ENCODE measurements at places on chromosomes 3 and 15.

DNA sequence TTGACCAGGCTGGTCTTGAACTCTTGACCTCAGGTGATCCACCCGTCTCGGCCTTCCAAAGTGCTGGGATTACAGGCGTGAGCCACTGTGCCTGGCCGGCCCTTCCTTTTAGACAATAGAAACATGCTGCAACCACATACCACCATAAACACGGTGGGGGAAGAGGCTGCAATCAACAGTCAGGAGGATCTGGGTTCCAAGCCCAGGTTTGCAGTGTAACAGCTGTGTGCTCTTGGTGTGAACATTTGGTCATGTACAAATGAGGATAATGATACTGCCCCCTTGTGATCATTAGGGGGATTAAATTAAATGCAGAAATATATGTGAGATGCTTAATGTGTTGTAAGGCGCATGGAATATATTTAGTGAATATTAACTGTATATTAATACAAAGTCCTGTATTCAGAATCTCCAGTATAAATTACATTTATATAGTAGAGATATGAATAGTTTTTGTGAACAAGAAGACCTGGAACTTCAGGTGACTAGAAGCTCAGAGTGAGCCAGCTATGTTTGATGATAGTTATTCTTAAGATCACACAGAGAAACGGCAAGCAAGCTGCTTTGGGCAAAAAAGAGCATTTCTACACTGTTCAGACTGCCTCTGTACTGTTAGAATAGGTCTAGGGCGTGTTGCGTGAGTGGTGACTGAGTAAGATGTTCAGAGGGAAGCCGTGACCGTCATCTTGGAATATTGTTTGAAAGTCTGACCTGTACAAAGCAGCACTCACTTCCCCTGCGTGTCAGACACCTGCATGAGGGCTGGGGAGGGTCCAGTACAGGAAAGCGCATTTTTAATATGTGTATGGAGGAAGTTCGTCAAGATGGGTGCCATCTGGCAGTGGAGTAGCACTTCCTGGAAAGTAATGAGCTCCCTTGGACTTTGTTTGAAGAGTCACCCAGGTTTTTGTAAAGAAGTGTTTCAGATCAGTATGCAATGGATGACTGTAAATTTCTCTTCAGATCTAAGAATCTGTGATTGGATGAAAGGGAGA, 125.8 kb downstream of the PGPEP1L start:
- DNase-seq = peak; percentile 75

GRCh38 chr3:192372616-192373015, 354.7 kb downstream of the FGF12 start:
- DNase-seq = peak; percentile 72

DNA sequence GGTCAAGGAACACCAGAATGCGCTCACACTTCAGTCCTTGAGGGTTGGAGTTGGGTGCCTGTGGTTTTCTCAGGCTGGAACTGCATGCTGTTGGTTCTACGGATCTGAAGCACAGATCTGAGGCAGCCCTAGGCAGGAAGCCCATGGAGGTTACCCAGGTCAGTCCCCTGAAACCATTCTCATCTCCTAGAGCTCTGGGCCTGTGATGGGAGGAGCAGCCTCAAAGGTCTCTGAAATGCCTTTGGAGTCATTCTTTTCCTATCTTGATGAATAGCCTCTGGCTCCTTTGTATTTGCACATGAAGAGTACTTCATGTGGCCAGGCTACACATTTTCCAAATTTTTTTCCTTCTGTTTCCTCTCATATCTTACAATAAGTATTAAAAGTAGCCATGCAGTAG, 179.3 kb upstream of the UBE2E1 start:
- DNase-seq = no peak

GRCh38 chr3:49802719-49803464, at the start of gene INKA1:
Gene INKA1, plus strand, starts transcription at chr3:49803261. Its CDS starts 132 bp downstream, at chr3:49803393.
- DNase-seq = peak; percentile 96

DNA sequence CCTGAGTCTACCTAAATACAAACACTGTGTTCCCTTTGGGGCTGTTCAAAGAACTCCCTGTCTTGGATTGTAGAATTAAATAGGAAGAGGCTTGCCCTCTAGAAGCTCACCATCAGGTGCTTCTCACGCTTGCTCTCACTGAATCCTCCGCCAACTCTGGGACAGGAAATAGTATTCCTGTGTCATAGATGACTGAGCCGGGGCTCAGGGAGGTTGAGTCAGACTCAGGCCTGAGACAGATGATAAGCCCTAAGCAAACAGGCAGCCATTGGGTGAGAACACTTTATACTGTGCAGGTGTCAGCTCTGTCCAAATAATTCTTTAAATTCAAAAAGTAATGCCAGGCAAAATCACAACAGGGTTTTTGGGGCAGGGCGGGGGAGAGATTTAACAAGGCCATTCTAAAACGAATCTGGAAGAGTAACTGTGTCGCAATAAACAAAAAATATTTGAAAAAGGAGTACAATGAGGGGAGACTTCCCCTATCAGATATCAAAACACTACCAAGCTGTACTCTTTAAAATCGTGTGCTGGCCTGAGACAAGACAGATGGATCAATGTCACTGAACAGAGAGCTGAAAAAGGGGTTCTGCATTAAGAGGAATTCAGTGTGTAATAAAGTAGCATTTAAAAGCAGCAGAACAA, 59.0 kb downstream of the EPHB3 start:
- DNase-seq = no peak

GRCh38 chr3:101633186-101633585, 43.7 kb downstream of the ZBTB11 start:
- DNase-seq = no peak

DNA sequence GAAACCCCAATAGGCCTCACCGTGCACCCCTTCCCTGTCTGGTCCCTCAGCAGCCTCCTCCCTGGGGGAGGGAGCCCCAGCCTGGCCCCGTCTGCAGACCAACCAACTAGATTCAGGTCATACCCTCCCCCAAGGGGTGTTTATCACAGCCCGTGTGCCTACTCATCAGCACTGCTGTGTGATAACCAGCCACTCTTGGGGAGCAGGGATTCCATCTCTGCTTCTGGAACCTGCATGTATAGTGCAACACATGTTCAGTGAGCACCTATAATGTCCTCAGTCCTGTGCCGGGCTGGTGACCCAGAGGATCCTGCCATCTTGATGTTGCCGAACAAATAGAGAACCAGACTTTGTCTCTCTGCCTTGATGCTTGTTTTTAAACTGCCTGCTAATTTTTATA, 6.6 kb upstream of the SLCO2A1 start:
- no peak for DNase-seq

- DNase-seq = peak; percentile 88
These were observed 73.2 kb upstream of the DLG1 start for GRCh38 chr3:197371591-197372046.

GRCh38 chr3:38022896-38023709, 6.3 kb downstream of the PLCD1 start:
- DNase-seq = no peak

GRCh38 chr3:114299421-114299820, 5.6 kb downstream of the TIGIT start:
- DNase-seq = peak; percentile 6

- DNase-seq = no peak
These were observed 320.6 kb upstream of the KCNH8 start for GRCh38 chr3:18827664-18828063.

DNA sequence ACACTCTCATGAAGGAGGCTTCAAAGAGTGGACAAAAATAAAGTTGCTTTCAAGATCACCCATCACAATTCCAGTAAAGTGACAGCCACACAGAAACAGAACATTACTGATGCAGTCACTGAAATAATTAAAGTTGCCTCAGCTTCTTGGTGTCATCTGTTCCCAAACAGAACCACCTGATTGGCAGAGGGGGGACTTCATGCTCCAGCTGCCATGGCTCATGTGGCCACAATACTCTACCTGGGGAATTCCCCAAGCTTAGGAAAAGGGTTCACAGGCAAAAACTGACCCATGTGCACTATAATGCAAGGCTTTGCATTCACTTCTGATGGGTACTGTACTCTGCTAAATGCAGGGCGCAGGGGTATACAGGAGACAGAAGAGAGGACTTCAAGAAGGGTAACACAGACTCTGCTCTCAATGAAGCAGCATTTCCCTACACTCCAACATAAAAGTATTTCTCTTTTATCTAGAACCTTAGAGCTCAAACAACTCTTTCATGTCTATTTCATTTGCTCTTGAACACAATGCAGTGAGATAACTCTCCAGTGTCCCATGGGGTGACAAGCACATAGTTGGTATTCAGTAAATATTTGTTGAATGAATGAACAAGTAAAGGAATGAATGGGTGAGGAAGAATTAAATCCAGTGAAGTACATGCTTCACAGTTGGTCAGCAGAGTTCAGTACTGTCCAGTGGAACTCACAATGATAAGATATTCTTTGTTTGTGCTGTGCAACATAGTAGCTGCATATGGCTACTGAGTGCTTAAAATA, 8.6 kb upstream of the CTNNB1 start:
- no peak for DNase-seq

- DNase-seq = no peak
These were observed 18.8 kb downstream of the PPP1R2 start for GRCh38 chr3:195524171-195524896.

- no peak for DNase-seq
These were observed 353.4 kb downstream of the RORA start for GRCh38 chr15:60875681-60876080.

- no peak for DNase-seq
These were observed 23.5 kb upstream of the ATP10A start for GRCh38 chr15:25886498-25887140.

GRCh38 chr3:3627114-3627513, 172.1 kb upstream of the LRRN1 start:
- no peak for DNase-seq

DNA sequence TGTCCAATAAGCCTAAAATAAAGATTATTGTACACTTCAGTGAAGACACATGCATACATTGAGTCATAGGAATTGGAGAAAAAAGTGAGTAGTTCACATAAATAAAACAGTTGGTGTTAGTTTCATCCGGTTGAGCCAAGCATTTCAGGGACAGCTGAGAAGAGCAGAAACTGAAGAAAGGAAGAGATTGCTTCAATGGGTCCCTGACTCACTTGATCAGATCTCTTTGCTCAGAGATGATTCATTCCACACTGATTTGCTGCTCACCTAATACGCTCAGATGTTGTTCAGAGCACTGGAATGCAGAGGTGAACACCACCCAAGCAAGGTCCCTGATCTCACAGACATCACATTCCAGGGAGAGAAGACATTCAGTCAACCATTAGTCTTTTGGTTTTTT, 93.7 kb downstream of the RAD18 start:
- peak; percentile 9 for DNase-seq

DNA sequence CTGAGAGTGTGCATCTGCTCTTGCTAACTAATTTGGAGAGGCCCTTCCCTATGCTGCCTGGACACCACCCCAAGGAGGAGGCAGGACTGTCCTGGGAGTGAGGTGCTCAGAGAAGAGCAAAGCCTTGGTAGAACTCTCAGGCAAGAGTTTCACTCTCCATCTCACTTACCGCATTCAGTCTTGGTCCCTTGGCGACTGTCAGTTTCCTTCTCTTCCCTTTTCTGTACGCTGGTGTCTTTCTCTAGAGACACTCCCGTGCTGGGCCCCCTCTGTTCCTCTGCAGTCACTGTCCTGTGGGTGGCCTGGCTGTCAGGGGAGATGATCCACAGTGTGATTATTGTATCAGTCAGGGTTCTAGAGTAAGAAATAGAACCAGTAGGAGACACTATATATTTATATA, 44.0 kb downstream of the IDH2 start:
- no peak for DNase-seq

- DNase-seq = no peak
These were observed 19.4 kb upstream of the ALPK3 start for GRCh38 chr15:84797801-84798200.

DNA sequence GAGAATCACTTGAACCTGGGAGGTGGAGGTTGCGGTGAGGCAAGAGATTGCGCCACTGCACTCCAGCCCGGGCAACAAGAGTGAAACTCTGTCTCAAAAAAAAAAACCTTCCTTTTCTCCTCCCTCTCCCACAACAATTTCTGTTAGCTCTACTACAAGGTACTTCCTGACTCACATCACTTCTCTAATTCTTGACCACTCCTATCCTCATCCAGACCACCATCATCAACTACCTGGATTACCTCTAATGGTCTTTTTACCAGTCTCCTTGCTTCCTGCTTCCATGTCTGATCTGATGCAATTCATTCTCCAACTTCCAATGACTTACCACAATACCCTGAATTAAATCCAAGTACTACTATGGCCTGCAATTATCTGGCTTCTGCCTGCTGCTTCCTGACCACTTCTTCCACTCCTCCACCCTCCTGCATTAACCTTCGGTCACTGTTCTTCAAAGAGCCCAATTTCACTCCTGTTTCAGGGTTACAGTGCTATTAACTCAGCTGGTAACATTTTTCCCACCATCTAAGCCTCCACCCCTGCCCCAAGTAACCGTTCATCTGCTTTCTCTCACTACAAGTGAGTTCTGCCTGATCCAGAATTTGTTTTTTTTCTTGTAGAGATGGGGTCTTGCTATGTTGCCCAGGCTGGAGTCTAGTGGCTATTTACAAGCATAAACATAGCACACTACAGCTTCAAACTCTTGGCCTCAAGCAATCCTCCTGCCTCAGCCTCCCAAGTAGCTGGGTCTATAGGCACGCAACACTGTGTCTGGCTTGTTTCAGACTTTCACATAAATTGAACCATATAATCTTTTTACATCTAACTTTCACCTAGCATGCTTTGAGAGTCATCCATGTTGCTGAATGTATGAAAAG, 27.8 kb downstream of the DCAF1 start:
- no peak for DNase-seq

- DNase-seq = no peak
These were observed 204.3 kb upstream of the STAC start for GRCh38 chr3:36175916-36176461.

Data from eye (tissue), 1 donor.